Naive B cell (primary cell): ENCODE measurements at places on chromosomes 3 and 15.

DNA sequence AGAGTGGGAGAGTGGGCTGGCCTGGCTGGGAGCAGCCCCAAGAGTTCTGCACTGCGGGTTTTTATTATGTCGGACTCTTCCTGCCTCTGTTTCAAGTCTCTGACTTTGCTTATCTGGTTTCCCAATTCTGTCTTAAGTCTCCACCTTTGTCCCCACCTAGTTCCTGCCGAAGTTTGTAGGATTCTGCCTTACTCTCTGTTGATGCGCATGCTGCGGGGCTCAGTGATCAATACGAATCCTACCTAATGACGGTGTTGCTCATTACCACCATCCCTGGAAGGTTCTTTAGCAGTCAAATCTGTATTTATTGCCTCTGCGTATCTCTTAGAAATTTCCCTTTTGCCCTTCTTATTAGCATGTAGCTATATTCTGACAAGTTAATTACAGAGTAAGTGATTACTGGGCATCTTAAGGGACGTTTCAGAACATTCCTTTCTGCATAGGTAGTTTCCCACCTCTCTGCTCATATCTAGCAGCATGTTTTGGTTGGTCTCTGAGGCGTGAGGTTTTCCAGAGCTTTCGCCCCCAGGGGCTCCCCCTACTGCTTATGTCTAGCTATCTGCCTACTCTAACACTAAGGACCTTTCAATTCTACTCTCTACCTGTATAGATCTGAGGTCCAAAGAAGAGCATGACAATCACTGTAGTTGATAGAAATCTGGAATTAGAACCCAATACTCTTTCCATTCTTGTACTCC is 236.0 kb upstream of the EIF1B start:
- no peak for DNase-seq

GRCh38 chr15:74134387-74135027 is 4.1 kb downstream of the ISLR2 start:
- DNase-seq: no peak

- DNase-seq: no peak
Measured at GRCh38 chr3:143590660-143591059, 257.6 kb downstream of the SLC9A9 start.

GRCh38 chr15:44882499-44882968 is 74.0 kb upstream of the TERB2 start:
- no peak for DNase-seq

GRCh38 chr3:193791041-193792032 is 198.3 kb downstream of the OPA1 start:
- no peak for DNase-seq

GRCh38 chr3:190193210-190193609 is 72.5 kb upstream of the P3H2 start:
- DNase-seq: no peak

DNA sequence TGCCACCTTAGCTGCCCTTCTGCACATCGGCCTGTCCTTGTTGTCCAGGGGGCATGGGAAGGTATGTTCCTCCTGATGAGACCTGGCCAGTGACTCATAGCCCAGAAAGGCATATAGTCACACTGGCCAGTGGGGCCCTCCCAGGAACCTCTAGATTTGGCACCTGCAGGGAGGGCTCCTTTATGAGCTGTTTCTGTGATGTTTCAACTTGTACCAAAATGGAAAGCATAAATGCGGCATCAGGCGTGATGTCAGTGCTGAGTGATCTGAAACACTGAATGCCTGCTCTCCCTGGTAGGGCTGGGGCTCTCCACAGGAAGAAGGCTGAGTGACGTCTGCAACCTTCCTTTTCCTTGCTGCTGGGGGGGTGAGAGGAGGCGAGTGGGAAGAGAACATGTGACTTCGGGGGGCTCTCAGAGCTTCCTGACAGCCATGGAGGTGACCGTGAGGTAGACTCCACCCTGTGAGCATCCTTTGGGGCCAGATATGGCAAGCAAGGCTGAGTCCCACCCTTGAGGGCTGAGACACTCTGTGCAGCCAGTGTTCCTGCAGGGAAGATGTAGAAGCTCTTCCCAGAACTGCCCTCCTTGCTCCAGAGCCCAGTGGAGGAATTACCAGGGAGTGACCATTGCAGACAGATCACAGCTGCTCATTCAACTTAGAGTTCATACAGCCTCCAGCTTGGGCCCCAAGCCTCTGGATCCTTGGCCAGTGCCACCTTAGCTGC is 37.1 kb upstream of the APEH start:
- DNase-seq: no peak

DNA sequence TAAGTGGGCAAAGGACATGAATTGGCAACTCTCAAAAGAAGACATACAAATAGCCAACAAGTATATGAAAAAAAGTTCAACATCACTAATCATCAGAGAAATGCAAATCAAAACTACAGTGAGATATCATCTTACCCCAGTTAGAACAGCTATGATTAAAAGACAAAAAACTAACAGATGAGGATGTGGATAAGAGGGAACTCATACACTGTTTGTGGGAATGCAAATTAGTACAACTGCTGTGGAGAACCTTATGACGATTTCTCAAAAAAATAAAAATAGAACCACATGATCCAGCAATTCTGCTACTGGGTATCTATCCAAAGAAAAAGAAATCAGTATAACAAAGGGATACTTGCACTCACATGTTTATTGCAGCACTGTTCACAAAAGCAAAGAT is 28.6 kb downstream of the NEK10 start:
- no peak for DNase-seq

- DNase-seq: no peak
Measured at GRCh38 chr3:180619723-180620122, 17.8 kb downstream of the TTC14 start.
